Hypothalamus (tissue), 51 donors: ENCODE measurements at places on chromosomes 4 and X.

DNA sequence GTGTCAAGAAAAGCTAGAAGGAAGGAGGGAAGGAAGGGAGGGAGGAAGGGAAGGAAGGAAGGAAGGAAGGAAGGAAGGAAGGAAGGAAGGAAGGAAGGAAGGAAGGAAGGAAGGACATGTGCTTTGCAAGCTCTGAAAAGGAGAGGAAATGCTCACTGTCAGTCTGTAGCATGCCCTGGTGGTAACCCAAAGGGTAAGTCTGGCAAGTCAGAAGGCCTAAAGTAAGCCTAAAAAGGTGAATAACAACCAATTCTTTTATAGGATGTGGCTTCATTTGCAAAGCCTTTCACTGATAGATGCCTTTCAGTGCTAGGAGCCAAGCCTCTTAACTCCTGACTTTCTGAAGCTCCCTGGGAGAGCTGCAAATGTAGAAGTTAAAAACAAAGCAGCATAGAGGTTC, 542.6 kb downstream of the CFAP47 start:
- DNase-seq, result no peak

DNA sequence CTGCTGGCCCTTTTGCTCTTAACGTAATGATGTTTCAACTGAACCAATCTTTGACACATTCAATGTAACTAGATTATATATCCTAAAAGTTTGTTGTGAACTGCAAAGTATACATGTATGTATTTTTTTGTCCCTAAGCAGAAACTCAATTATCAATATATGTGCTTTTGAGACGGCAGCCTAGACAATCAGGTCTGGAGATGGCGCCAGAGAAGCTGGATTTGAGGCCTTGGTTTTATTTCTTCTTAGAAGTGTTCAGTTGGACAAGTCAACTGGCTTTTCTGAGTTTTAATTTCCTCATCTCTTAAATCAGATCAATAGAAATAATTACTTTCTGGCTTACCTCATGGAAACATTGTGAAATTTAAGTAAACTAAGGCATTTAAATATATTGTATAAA, 62.5 kb downstream of the DCAF8L1 start:
- no peak for DNase-seq

DNA sequence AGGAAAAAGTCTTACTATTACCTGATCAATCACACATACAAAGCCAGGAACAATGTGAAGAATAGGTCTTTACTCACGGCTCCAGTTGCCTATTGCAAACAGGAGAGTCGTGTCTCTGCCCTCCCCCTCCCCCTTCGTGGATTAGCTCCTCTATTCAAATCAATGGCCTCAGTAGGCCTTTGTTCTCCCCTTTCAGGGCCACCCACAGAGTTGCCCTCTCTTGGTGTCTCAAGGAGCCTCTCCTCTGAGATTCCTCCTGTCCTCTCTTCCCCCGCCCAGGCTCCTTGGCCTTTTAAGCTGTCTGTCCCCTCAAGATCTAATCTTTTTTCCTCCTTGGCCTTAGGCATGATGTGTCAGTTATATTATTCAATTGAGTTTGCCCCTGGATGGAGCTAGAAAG, 107.2 kb upstream of the NALF2 start:
- DNase-seq, result no peak

GRCh38 chr4:88866862-88867550, 169.4 kb upstream of the NAP1L5 start:
- no peak for DNase-seq

DNA sequence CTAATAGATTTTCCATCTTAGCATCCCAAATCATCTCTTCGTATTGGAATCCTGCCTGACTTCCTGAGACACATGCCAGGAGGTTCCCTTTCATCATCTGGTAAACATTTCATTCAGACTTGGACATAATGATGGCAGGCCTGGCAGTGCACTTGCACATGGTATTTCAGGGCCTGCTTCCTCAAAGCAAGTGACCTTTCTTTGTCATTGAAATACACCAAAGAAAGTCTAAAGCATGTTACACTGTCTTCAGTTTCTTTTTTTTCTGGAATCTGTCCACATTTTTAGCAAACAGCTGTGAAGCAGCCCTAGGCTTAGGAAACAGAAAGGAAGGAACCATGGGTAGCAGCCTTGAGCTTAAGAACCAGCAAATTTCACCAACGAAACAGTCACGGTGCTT, 205.9 kb upstream of the VCX start:
- DNase-seq, result no peak

DNA sequence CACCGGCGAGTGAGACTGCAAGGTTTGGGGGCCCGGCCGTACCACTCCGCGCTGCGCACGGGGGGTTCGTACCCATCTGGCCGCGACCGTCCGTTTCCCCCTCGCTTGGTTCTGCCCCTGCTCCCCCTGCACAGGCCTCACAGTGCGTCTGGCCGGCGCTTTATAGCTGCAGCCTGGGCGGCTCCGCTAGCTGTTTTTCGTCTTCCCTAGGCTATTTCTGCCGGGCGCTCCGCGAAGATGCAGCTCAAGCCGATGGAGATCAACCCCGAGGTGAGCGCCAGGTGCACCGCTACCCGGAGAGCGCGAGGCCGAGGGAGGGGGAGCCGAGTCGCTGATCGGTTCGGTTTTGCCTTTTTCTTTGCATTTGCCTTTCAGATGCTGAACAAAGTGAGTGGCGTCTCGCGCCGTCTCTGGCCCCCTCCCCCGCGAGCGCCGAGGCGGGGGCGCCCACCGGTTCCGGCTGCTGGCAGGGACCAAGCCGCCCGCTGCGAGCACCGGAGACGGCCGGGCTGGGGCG, at the start of gene UCHL1:
Gene UCHL1 (plus strand): TSS at position 189 of the 517 bp plus-strand sequence. CDS start 49 bp downstream, at position 238.
- DNase-seq, result peak; percentile 23

DNA sequence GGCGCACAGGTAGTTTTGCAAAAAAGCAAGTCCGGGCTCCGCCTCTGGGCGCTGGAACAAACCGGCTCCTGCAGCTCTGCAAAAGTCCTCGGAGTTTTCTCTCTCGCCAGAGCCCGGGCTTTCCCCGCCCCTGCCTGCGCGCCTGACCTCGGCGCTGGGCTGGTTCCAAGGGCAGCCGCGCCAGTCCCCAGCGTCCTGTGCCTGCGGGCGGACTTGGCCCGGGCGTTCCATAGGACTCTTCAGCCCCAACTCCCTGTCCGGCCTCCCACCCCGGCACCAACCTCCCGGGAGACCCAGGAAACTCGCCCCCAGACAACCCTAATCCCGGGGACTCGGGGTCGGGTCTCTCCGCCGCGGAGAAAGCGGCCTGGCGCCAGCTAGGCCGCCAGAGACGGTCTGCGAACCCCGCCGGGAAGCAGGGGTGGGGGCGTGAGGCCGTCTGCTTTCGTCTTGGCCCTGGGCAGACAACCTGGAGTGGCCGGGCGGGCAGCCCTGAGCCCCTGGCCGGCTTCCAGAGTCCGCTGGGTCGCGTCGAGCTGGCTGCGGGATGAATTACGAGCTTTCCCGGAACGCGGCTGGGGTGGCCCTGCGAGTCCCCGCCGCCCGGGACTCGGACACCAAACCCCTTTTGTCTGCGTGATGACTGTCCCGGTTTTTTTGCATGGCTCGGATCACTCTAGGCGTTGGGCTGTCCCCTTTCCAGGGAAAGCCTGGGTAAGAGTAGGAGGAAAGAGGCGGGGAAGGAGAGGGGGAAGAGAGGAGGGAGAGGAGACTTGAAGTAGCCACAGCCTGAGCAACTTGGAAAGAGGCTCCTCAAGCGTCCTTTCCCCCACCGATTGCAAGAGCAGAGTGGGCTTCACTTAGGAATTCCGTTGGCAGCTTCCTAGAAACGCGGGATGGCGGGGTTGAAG, 916 bp downstream of the MXRA5 start:
- DNase-seq, result no peak

- no peak for DNase-seq
Observed at GRCh38 chr4:58113126-58113525, 1002.9 kb upstream of the IGFBP7 start.

DNA sequence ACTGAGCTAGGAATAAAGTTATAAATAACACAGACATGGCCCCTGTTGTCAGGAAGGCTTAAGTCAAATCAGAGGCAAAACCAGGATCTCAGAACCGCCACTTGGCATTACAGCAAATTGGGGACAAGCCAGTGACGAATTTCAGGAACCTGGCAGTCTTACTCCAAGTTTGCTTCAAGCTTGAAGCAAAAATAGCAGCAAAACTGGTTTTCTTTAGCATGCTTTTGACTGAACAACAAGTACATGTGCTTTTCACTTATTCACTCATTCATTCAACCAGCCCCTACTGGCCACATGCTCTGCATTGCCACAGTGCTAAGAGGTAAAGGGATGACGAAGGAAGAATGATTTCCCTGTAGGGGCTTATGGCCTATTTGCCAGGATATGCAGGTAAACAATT, 253.9 kb upstream of the PPARGC1A start:
- DNase-seq, result peak; percentile 14

- DNase-seq, result no peak
Observed at GRCh38 chrX:136196691-136197155, 49.4 kb downstream of the FHL1 start.

DNA sequence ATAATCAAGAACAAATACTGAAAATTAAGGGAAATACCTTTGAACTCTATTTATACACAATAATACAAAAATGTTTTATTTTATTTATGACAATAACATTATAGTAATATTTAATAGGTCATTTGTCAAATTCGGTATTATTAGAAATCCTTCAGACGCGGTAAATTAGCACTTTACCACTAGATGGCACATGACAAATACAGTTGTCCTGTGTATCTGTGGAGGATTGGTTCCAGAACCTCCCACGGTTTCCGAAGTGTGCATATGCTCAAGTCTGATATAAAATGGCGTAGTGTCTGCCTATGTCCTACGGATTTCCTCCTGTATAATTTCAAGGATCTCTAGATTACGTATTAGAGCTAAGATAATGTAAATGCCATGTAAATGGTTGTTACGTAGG, 8.1 kb upstream of the LINC00632 start:
- no peak for DNase-seq

DNA sequence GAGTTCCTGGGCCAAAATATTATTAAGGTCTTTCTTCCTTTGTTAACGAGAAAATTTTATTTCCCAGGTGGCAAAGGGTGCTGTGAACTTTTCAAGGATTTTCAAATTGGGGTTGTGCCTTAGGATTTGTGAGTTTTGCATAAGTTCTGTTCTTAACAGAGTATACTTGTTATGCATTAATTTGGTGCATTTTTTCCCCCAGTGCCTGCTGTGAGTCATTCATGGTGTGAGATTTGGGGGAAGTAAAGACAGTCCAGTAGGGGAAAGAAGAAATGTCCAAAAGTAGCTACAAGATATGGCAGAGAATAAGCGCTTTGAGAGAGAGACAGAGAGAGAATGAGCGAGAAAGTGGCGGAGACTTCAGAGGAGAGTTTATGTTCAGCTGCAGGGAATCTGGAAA, 239.2 kb downstream of the ARHGAP10 start:
- no peak for DNase-seq

DNA sequence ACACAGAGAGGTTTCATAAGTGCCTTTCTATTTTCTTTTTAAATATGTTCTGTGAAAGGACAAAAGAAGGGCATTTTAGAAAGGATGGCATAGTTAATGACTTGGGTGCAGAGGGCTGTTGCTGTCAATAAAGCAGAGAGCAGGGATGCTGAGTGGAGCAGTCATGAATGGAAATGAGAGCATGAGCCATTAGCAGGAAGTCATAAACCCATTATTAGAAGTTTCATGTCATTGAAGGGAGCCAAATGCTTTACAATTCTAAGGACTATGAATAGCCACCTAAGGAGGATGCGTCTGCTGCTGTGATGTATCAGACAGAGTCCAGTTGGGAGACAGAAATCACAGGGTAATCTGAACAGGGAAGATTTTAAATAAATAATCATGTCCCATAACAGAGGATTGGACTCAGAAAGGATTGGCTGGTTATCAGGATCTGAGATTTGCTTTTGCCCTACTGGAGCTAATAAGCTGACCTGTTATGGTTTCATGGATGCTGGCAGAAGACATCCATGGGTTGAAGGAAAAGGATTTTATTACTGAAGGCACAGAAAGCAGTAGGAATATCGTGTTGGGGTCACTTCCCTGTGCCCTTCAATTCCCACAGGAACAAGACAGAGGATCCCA, 47.5 kb upstream of the WDR19 start:
- no peak for DNase-seq

DNA sequence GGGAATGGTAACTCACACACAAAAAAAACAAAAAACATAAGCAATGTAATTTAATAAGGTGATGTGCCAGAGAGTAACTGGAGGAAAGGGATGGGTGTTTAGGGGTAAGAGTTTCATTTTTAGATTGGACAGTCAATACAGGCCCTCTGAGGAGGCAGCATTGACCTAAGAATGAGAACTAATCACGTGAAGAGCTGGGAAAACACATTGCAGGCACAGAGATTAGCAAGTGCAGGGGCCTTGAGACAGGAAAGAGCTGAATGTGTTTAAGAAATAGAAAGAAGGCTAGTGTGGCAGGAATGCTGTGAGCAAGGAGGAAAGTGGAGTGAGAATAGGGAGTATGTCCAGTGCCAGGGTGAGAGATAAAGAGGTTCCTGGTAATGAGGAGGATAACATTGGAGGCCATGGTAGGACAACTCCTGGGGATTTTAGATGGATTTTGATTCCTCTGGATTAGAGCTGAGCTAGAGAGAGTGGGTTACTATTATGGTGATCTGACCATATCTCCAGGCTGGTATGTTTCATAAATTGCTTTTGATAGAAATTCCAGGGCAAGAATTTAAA, 17.6 kb downstream of the PDLIM5 start:
- DNase-seq, result no peak

DNA sequence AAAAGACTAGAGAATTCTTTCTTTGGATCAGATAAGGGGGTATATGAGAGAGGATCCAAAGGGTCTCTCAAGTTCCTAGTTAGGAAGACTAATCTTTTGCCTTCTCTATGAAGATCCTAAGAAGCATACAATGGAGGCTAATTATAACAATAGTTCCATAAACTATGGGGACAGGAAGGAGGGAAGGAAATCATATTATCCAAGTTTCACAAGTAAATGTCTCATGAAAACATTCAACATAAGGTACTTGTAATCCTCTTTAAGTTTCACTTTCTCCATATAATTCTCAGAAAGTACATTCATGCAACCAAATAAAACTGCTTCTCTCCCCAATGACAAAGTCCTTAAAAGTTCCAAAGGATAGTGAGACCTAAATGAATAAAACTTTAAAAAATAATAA, 27.1 kb downstream of the STX18 start:
- no peak for DNase-seq

DNA sequence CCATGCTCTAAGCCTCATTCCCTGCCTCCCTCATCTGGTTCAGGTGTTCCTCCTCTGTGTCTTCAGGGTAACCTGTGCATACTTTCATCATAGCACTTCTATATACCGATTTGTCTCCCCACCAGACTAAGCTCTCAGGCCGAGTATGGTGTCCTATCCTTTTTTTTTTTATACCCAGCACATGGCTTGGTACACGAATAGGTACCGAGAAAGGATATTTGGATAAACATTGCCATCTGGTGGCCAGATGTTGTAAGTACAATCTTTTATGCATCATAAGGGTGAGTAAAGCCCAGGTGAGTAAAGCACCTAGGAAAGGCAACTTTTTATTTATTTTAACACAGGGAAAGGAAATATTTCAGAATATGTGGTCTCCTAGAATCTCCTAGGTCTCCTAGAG, 68.4 kb downstream of the MID2 start:
- DNase-seq, result no peak
